ENCODE measurements at places on chromosomes 12 and 14.

DNA sequence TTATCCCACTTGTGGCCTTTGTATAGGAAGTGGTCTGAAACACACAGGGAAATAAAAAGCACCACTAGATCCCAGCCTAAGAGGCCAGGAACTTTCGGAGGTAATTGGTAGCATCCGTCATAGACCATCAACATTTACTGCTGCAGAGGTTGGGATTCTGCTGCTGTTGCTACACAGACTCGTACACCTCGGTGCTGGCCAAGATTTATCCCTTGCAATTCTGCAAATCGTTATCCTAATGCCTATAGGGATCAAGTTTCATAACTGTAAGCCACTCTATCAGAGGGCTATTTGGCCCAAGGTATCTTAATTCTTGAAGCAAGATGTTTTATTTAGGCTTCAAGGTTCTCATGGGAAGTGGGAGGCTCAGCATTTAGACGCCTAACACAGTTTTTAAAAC is 913.6 kb downstream of the GALC start:
- no peak for DNase-seq

- DNase-seq, result no peak
Measured at GRCh38 chr12:2051700-2052621, 826 bp upstream of the CACNA1C start.

DNA sequence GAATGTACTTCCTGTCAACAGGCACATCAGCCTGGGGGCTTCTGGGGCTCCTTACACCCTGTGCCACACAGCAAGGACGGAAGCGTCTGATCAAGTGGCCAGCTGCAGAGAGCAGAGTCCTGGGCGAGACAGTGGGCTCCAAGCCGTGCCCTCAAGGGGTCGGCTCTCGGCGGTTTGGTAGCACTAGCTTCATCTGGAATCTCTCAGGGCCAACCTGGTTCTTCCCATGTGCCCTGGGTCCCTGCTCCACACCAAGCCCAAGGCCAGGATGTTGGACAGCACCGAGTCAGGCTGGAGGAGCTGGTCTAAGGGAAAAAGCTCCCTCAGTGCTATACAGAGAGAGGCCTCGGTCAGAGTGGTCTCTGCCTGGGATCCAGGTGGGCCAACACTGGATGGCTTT is 20.5 kb downstream of the DIO3 start:
- DNase-seq, result no peak

GRCh38 chr12:106274575-106275121 is 26.8 kb upstream of the CKAP4 start:
- no peak for DNase-seq

DNA sequence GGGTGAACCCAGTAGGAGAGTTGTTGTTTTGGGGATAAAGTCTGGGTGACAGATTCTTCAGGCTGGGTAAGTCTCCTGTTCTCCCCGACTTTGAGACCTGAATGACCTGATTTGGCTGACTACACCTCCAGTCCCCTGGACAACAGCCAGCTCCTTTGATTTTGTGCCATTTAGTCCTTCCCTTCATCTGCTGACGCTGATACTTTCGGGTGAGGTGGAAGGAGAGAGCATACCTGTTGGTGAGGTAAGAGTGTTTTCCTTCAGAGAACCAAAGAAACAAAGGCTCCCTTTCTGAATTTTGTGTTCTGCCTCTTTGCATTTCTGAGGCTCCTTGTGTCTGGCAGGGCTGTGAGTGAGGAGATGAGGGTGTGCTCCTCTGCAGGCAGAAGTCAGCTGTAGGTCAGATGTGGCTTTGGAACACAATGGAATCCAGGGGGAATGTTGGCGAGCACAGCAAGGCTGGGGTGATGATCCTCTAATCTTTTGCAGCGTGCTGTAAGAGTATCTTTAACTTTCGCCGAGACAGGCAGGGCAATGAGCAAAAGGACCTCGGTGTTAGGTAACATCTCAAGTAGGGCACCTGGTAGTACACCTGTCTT is 12.1 kb downstream of the ETV6 start:
- no peak for DNase-seq

DNA sequence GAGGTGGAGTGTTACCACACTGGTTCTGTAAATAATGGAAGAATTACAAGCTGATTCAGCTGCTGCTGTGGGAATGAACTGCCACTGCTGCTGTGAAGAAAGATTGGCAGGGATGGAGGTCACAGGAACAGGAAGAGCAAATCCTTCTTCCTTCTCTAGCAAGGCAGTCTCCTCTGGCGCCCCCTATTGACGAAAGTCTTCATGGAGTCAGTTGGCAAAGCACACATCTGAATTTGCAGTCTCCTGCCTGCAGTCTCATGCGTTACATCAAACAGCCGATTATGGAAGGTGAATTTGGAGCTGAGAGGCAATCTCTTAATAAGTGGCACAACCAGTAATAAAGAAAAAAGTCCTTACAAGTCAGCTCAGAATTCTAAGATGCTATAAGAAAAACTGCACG is 106.0 kb upstream of the TMTC1 start:
- DNase-seq, result no peak

- DNase-seq, result no peak
Measured at GRCh38 chr12:34339922-34340321, 317.6 kb downstream of the ALG10 start.

DNA sequence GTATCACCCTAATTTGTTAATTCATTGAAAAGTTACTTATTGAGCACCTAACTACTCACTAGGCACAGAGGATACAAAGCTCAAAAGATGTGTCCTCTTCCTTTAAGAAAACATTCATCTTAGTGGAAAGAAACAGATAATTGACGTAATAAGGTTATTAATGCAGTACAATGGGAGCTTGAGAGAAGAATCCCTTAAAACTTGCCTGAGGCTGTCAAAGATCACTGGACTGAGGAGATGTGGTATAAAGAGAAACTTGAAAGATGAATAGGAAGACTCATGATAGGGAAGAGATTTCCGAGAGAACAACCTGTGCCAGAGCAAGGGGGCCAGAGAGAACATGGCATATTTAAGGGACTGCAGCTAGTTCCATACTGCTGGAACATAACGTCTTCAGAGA is 19.1 kb downstream of the GOLGA5 start:
- DNase-seq, result no peak

DNA sequence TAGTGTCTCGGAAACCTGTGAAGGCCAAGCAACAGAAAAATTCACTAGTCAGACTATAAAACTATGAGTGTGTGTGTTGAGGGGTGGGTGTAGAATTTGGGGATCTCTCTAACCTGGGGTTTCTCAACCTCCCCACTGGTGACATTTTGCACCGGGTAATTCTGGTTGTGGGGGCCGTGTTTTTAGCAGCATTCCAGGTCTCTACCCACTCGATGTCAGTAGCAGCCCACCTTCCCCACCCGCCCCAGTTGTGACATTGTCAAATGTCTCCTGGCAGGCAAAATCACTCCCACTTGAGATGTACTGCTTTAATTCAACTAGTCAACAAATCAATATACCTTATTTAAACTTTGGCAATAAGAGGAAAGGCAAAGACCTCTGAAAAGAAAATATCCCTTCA is 4.1 kb downstream of the GCN1 start:
- DNase-seq, result no peak

GRCh38 chr14:87994974-87995373 is 2.0 kb upstream of the GALC start:
- no peak for DNase-seq

DNA sequence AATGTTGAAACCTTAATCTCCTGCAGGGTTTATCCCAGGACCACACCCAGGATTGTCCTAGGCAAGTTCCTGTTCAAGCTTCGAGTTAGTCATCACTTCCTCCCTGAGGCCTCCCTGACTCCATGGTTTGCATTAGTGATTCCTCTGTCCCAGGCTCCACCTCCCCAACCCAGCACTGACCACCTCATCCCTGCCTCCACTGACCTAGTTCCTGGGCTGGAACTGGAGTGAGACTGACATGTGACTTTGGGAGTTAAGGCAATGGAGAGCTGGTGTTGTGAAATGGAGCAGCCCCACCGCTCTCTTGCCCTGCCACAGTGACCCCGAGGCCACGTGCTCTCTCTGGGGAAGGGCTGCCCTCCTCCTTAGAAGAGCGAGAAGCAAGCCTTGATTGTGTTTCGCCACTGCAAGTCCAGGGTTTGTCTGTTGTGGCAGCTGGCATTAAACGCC is 15.8 kb upstream of the DTX1 start:
- DNase-seq, result peak; percentile 55
